ENCODE measurements at places on chromosomes 16 and 17. TPM values are rescaled to one million over a fixed set of nuclear protein-coding genes. Genes with fewer than 3 reads are reported as not detected.
A peak's percentile ranks its signal among the peaks of the same experiment; 100 is the strongest.

The CSH2 gene
- total RNA-seq: not detected

The SOX15 gene
- total RNA-seq: 0.66 TPM

- DNase-seq: no peak
Observed at GRCh38 chr17:3738562-3739295, 15.0 kb downstream of the HASPIN start.

The ASGR2 gene
- not detected for total RNA-seq

The GNAO1 gene
- not detected for total RNA-seq

DNA sequence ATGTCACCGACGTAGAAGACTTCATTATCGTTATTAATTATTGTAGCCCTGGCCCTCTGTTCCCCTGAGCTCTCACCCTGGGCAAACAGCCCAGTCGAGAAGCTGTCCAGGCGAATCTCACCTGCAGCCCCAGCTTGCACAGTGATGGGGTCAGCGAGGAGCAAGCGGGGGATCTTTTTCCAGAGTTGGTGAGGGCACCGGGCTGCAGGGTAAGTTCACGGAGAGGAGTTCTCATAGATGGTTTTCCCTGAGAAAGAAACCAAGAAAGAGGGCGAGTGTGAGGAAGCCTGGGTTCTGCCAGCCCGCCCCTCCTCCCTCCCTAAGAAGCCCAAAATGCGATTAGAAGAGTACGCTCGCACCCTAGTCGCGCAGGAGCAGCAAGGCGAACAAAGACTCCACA is 436 bp downstream of the SPAG5 start:
- no peak for DNase-seq

The WSCD1 gene
- not detected for total RNA-seq

The PRRT2 gene
- total RNA-seq: 4.2 TPM

The SPATA22 gene
- not detected for total RNA-seq

- DNase-seq: peak; percentile 23
Observed at GRCh38 chr17:82350182-82351030, 8.6 kb upstream of the TEX19 start.

DNA sequence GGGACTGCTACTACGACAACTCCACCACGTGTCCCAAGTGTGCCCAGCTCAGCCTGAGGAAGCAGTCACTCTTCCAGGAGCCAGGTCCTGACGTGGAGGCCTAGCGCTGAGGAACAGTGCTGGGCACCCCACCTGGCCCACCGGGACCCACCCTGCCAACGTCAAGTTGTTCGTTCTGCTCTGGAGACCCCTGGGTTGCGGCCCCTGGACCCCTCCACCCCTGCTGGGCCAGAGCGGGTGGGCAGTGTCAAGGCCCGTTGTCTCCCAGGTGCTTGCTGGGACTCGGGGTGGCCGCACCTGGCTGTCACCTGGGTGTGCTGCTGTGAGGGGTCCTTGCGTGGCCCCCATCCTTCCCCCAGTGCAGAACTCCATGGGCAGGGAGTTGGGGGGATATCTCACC is 34.4 kb downstream of the CDRT15L2 start:
- no peak for DNase-seq

The LITAFD gene
- not detected for total RNA-seq

DNA sequence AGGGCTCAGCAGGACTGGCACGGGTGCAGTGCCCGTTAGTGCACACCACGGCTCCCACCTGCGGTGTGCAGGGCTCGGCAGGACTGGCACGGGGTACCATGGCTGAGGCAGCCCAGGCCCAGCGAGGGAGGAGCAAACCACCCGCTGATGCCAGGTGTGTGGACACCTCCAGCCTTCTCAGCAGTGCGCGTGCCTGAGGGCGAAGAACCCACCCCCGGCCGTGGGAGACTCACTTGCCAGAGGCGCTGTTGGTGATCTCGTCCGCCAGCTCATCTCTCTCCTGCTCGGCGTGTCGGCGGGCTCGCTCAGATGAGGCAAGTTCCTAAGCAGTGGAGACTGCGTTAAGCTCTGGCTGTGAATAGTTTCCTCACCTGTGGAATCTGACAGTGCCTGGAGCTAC is 45.4 kb downstream of the NDEL1 start:
- no peak for DNase-seq

The GLTPD2 gene
- total RNA-seq: not detected

The SEC14L5 gene
- not detected for total RNA-seq

The CCL7 gene
- 0.36 TPM for total RNA-seq

The DNAJA2 gene
- total RNA-seq: 76.2 TPM

DNA sequence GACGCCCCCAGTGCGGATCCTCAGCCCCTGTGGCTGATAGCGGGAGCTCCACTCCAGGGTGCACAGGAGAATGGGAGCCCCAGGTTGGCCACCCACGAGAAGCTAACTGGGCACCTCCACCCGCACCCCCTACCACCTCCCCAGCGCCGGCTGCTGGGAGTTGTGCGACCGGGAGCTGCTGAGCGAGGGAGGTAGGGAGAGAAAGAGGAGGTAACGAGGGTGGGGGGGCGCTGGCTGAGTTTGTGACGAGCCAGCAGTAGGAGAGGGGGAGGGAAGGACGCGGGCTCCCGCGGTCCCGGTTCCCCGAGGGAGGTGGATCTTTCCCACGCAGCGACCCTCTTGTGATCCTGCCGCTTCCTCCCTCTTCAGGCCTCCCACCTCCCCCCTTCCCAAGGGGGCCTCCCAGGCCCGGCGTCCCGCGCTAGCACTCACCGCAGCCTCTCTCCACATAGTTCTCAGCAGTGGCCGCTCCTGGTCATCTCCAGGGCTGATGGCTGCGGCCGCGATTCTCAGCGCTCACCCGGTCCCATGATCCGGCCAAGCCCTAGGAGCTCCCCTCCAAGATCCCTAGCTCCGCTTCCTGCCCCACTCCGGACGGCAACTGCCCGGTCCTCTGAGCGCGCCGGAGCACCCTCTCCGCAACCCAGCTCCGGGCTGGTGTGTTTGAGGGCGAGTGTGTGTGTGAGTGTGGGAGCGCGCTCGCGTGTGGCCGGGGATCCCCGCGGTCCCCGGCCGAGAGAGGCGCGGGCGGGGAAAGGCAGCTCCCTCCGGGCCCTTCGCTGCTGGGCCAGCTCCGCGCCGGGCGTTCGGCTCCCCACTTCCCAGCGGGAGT is at the start of gene GRIN2A:
Gene GRIN2A, minus strand, starts transcription at position 207 of the 832 bp plus-strand sequence. CDS start 2,017 bp downstream, outside the sequence.
- DNase-seq: no peak

The KRT32 gene
- 0.14 TPM for total RNA-seq

DNA sequence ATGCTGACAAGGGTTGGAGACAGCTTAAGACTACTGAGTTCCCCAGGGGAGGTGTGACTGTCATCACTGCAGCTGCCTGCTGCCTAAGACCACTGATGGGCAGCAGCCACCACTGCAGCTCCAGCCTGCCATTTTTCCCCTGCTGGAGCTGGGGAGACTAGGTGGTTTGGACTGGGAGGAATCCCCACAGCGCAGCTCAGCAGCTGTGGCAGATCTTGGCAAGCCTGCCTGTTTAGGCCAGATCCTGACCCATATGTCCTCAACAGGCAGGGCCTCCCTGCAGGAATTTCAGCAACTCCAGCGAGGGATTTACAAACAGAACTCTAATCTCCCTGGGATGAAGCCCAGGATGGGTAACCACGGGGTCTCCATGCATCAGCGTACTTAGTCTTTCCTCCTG is 356.4 kb upstream of the TOM1L1 start:
- no peak for DNase-seq

- no peak for DNase-seq
Observed at GRCh38 chr16:66428682-66429251, 1.7 kb downstream of the BEAN1 start.

DNA sequence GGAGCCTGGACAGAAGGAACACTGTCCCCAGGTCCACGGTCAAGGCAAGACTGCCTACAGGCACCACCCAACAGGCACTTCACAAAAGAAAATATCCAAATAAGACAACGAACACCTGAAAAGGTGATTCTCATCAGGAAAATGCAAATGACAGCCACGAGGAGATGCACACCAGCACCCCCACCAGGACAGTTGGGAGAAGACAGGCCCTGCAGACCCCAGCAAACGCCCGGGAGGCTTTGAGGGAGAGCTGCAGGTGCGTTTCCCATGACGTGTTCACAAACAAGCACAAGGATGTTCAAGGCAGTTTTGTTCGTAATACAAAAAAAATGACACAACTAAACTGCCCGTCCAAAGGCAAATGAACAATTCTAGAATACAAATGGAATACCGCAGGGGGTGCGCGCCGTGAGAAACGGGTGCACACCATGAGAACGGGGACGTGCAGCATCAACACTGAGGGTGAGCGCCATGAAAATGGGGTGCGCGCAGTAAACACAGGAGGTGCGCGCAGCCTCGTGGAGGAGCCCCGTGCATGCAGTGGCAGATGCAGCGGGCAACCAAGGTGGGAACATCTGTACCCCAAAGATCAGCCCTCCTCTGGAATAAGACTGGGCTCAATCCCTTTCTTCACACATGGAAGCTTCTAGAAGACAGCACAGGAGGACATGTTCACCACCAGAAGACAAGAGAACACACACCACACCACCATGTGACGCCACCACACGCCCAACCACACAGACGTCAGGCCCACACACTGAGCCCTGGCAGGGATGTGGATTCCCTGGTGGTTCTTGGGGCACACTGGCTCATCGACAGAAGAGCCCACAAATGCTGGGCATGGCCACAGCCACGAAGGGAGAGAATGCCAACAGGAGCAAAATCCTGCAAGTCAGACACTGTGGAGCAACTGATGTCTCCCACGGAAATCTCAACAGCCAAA is 91.2 kb downstream of the ZNF778 start:
- no peak for DNase-seq

The PKMYT1 gene
- total RNA-seq: 18.0 TPM

DNA sequence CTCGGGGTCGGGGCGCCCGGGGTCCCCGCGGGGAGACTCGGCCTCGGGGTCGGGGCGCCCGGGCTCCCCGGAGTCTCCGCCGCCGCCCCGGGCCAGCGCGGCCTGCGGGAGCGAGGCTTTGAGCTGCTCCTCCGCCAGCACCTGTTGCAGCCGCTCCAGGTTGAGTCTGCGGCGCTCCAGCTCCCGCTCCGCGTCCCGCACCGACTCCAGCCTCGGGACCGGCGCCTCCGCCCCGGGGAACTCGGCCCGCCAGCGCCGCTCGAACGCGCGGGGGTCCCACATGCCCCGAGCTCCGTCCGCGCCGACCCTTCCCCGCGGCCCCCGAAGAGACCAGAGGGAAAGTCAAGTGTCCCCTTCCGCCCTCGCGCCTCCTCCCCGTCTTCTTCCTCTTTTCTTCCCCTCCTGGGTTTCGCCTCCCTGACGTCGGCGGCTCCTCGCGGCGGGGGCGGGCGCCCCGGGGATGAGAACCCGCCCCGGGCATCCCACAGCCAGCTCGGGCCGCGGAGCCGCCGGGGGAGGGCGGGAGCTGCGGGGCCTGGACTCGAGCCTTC is 40.8 kb upstream of the BHLHA9 start:
- no peak for DNase-seq

The TPSG1 gene
- total RNA-seq: 0.23 TPM

- DNase-seq: peak; percentile 84
Observed at GRCh38 chr16:81493755-81494433, 49.3 kb downstream of the CMIP start.

The CACNA1H gene
- not detected for total RNA-seq

The MYH8 gene
- not detected for total RNA-seq

GRCh38 chr16:86214326-86215232 is 295.7 kb upstream of the FOXF1 start:
- DNase-seq: no peak

DNA sequence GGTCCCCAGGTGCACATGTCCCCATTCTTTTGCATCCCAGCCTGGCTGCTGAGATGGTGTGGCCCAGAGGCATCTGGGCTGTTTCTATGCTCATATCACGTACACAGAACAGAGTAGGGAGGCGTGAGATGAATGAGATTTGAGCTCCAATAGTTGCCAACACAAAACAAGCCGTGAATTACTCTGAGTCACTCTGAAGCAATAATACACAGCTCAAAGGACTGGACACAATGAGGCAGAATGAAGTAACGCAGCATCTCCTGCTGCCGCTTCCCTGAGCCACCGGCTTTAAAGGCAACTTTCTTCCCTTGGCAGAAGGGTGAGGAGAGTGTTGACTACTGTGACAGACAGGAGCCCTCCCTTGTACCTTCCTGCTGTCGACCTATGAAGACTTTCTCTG is 33.9 kb upstream of the CLEC18B start:
- no peak for DNase-seq

DNA sequence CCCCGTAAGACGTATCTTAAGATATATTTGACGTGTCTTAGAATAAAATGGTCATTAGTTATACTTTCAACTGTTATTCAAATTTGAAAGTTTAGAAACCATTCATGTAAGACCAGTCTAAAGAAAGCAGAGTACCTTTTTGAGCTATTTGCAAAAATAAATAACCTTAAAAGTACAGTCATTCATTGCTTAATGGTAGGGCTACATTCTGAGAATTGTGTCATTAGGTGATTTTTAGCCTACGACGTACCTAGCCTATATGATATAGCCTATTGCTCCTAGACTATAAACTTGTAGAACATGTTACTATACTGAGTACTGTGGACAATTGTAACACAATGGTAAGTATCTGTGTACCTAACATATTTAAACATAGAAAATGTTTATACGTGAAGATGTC is 139.2 kb downstream of the PHKB start:
- DNase-seq: no peak

DNA sequence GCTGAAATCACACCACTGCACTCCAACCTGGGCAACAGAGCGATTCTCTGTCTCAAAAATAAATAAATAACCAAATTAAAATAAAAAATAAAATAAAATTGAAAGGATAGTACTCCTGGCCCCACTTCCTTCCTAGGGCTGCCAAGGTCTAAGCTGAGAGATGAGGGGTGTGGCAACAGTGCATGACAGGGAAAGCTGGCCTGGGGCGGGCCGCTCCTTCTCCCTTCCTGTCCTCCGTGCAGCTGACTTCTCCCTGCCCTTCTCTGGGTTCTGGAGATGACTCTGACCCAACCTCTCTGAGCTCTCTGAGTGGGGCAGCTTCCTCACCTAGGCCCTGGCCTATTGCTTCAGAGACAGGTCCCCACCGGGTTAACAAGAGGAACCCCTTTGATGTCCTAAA is 8.7 kb upstream of the SLC25A39 start:
- DNase-seq: no peak

The CAMTA2 gene
- 60.8 TPM for total RNA-seq
